ENCODE measurements at places on chromosomes 5 and 9.
A peak's percentile ranks its signal among the peaks of the same experiment; 100 is the strongest.

DNA sequence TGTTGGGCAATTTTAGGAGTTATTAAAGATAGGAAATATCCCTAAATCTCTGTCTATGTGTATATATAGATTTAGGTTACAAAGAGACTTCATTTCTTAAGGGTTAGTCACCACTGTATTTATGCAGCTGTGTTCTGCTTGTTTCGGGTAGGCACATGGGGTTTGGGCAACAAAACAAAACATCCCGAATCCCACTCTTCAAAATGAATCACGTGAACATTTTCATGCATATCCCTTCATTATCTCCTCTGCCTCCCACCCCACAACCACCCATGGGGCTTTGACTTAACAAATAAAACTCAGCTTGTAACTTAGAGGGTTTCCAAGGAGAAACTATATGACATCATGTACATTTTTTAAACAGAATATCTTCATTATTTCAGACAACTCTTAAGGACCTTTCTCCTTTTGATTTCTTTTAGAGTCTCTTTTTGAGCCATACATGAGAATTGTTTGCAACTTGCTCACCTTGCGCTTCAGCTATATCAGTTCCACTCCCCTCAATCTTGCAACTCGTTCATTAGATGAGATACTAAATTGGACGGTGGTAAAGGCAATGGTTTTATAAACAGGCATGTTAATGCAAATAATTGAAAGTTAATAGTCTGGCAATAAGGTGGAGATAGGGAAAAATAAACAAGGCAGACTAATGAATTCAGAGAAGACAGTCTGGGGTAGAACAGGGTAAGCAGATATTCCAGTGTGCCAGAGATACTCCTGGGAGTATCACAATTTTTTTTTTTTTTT, 136.7 kb downstream of the CD180 start:
- DNase-seq: peak; percentile 37

DNA sequence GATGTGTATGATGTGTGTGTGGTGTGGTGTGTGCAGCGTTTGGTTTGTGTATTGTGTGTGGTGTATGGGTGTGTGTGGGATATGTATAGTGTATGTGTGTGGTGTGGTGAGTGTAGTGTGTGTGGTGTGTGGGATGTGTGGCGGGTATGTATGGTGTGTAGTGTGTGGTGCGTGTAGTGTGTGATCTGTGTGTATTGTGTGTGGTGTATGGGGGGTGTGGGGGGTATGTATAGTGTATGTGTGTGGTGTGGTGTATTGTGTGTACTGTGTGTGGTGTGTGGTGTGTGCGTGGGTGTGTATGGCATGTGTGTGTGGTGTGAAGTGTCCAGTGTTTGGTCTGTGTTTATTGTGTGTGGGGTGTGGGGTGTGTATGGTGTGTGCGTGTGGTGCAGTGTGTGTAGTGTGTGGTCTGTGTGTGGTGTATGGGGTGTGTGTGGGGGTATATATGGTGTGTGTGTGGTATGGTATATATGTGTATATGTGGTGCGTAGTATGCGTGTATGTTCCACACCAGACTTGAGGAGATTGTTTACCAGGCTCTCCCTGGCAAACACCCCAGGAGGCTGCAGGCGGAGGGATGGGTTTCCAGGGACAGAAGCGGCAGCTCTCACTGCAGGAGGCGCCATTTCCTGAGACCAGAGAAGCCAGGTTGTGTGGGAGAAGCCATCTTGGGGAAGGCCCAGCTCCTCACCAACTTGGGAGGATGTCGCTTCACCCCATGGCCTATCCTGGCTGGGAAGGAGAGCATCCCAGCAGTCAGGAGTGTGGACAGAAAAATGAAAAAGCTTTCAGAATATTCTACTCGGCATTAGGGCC, 138.1 kb downstream of the NXNL2 start:
- DNase-seq: no peak

DNA sequence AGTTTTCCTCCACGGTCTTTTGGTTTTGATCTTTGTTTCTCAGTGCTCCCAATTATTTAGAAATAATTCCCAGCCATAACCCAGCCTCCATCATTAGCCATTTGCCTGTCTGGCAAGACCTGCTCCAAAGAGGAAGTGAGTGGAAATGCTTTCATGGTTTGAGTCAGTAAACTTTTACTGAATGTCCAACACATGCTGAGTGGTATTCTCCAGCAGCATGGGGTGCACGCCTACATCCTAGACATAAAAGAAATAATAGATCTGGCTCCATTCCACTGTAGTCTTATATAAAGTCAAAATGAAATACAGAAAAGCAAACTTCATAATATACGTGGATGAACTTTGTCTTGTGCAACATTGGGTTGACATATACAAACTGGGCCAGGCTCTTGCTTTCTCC, 757.2 kb downstream of the TLE1 start:
- DNase-seq: no peak

GRCh38 chr9:119044806-119045205, 324.4 kb downstream of the BRINP1 start:
- DNase-seq: peak; percentile 0

DNA sequence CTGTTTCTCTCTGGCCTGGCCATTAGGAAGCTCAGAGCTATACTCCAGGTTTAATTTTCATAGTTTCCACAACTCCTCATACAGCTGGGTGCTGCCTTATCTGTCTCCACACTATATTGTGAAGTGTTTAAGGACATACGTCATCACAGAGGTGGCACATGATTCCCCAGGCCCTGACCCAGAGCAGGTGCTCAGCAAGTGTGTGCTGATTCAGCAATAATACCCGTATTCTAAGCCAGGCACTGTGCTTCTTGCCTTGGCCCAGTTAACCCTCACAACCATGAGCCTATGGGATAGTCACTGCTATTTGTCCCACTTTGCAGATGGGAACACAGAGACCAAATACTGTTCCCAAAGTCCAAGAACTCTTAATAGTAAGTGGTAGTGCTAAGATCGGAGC, 93.5 kb upstream of the SMIM23 start:
- DNase-seq: no peak

- peak; percentile 73 for DNase-seq
These were observed 56.1 kb downstream of the PCDH1 start for GRCh38 chr5:141822144-141822543.

GRCh38 chr9:107751567-107752210, 262.1 kb upstream of the KLF4 start:
- peak; percentile 81 for DNase-seq

GRCh38 chr9:130634191-130634768, 30.1 kb upstream of the PRDM12 start:
- no peak for DNase-seq

DNA sequence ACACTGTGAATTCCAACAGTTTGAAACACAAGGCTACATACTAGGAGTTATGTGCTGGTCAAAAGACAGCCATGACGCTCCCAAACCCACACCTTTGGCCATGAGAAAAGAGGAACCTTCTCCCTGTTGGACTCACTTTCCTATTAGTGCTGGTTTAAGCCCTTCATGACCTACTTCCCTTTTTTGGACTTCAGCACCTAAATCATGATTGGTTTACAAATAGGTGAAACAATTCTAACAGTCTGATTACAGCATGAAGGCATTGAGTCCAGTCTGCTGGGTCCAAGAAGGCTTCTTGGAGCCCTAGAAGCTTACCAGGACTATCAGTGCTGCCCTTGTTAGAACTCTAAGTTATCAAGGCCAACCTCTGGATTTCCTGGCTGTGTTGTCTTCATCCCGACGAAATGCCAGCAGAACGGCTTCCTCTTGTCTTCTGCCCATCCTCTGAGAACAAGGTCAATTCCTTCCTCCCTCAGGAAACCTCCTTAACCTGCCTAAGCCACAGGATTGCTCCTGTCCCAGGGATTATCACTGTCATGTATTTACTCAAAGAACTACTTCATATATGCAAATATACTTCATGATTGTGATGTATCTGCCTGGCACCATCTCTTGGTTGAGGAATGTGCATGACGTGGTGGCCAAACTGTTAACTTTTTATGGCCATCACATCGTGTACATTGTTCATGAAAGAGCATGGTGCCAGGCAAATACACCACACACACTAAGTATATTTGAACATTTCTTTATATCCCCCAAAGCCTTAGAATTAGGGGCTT, 83.6 kb downstream of the ANKH start:
- DNase-seq: no peak

GRCh38 chr5:135079760-135080159, 45.7 kb upstream of the PITX1 start:
- DNase-seq: no peak

DNA sequence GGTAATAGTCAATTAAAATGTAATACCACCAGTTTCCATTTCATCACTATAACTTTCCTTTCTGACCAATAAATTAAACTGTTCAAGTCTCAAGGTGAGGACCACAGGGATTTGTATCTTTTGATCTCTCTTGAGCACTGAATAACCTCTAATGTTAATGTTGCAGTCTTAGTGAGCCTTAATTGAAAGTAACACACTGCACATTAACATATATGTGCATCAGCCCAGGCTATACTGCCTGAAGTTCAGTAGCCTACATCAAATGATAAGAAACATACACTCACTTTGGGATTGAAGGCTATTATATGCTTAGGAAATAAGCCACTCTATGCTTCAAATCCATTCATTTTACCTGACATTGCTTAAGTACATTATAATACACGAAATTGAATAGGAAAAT, 311.0 kb upstream of the DAP start:
- no peak for DNase-seq

GRCh38 chr9:20361229-20361628, 261.1 kb downstream of the MLLT3 start:
- DNase-seq: no peak

- DNase-seq: peak; percentile 15
These were observed 855 bp downstream of the MCC start for GRCh38 chr5:113487416-113487780.

- DNase-seq: no peak
These were observed 19.1 kb upstream of the IFNB1 start for GRCh38 chr9:21096901-21097255.

GRCh38 chr5:135367076-135367475, 32.0 kb downstream of the MACROH2A1 start:
- DNase-seq: peak; percentile 62

- DNase-seq: no peak
These were observed 38.2 kb upstream of the LPAR1 start for GRCh38 chr9:111076519-111076918.

DNA sequence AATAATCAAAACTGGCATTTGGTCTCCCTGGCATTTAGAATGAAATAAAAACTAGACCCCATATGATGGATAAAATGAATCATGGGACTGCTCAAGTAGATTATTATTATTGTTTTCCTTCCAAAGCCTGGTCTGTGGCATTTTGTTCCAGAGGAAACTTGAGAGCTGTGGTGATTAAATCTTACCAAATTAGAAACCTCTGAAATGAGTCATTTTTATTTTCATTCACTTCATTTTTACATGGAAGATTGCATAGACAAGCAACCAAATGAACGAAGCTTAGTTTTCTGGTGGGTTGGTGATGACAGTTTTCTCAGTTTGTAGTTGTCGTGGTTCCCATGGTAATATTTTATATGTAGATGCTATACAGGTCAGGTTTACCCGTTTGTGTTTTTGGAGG, 23.4 kb downstream of the PAM start:
- DNase-seq: peak; percentile 88

DNA sequence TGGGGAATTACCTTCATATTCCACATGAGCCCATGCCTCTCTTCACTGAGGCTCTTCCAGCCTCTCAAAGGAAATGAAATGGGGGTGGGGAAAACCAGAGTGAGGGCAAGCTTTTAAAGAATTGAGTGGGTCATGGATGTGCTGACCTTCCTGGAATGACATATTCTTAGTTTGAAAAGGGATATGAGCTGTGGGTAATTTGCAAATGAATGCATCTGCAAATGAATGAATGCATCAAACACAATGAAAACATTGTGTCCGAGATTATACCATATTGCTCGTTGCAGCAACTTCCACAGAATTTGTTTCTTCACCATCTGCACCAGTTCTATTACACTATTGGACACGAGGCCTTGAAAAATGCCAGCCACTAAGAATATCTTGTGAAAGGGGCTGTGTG, 198.6 kb upstream of the CDH6 start:
- no peak for DNase-seq

DNA sequence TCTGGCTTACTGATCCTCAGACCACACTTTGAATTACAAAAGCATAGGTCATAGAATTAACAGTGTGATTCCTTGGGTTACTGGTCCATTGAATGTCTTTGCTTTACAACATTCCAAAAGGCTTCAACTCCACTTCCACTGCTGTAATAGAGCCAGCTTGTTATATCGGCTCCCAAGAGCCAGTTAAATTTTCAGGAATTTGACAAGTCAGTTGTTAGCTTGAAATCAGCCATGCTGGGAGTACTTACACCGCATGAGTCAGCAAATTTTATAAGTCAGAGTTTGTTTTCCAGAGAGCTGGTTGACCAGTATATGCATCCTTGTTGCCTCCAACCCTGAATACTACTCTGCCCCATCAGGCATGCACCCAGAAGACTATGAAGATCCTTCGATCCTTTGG, 73.1 kb downstream of the FOXB2 start:
- DNase-seq: peak; percentile 40

GRCh38 chr5:1167728-1168709, 33.4 kb upstream of the SLC6A19 start:
- DNase-seq: peak; percentile 77

DNA sequence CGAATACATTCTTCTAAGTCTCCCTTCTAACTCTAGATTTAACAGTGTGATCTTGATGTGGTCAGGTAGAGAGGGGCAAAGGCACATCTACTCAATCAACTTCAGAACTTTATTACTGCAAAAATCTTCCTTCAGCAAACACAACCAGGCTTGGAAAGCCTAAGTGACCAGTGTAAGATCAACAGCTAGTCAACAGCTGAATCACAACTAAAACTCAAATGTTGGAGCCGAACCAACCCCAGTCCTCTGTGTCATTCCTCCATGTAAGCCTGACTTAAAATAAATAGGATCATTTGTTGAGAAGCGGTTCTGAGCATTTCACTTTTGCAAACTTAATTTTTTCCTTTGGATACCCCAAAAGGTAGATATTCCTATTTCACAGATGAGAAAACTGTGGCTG, 352.7 kb downstream of the EBF1 start:
- peak; percentile 16 for DNase-seq

DNA sequence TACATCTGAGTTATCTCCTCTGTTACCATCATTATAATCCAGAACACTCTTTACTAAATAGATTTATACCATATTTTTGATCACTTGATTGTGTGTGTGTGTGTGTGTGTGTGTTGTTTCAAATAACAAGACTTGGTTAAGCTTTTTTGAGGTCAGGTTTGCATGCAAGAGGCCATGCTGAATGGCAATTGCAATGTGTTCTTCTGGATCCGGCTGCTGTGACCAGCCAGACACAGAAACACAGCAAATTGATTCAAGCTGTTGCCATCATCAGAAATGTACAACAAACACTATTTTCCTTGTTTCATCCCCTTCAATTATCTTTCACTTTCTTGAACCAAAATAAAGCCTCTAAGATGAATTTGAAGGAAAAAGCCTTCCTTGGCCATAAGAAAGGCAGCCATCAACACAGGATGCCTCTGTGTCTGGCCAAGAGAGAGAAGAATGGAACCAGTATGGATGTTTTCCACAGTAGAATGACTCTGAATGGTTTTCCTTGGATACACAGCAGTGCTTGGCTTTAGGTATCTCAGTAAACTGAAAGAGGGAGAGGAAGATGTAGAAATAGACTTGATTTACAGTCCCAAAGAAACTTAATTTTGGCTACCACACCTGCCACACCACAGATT, 53.9 kb downstream of the DPYSL3 start:
- no peak for DNase-seq
